NCI-H1436 treated with DMSO at 0.1 percent for 48 hours (cell line): ENCODE measurements at places on chromosomes 5 and 9.

GRCh38 chr9:14365670-14366069 lies 51.7 kb upstream of the NFIB start:
- DNase-seq, result no peak

DNA sequence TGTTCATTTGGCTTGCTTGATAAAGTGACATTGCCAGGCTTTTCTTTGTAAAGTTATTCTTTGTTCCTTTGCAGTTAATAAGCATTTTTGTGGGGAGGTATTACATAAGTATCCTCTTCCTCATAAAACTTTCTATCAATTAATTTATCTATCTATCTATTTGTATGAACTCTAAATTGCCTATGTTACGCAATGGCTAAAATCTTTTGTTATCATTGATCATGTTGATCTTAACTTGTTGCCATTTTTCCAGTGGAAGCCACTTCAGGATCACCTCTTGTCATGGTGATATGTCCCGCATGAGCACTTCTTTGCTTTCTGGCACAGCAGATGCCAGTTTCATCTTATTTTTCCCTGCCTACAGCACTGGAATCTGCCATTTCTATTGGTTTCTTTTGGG lies 436.7 kb upstream of the KIF2A start:
- DNase-seq, result no peak

DNA sequence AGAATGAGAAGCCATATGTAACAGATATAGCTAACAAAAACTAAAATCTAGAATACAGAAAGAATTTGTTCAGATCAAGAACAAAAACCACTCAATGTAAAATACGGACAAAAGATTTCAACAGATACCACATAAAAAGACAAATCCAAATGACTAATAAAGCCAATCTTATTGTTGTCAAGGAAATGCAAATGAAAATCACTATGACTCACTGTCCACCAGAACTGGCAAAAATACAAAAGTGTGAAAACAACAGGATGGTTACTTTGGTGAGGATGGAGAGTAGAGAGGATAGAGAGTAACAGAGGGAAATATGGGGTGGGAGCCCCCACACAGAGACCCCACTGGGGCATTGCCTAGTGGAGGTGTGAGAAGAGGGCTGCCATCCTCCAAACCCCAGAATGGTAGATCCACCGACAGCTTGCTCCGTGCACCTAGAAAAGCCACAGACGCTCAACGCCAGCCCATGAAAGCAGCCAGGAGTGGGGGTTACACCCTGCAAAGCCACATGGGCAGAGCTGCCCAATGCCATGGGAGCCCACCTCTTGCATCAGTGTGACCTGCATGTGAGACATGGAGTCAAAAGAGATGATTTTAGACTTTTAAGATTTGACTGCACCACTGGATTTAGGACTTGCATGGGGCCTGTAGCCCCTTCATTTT lies 15.2 kb upstream of the RHOBTB3 start:
- no peak for DNase-seq

DNA sequence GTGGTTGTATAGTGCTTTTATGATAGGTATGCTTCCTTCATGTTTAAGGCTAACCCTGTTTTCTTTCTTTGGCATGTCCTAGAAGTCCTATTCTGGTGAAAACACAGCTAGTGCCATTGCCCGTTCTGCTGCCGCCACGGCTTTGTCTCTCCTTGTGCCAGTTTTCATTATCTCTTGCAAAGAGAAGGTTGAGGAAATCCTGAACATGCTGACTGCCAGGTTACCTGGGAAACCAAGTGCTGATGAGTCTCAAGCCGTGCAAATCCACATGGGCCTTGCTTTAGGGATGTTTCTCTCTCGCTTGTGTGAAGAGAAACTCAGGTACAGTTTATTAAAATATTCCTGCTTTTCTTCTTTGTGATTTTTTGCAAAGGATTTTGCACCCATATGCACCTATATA lies 102.2 kb downstream of the HACD4 start:
- DNase-seq, result no peak

DNA sequence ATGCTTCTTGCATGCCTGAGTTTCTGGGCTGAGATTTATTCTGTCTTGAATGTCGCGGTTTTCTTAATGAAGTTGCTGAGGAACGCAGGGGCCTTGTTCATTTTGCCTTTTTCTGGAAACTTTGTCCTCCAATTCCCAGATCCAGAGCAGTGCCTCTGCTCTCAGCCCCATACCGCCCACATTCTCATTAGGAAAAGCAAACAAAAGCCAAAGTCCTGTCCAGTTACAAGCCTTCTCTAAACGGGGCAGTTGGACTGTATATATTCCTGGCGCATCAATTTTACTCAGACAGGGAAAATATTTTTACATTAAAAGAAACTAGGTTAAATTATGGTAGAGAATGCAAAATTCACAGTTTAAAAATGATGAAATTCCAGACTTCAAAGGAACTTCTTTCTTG lies 1.2 kb upstream of the PSAT1 start:
- DNase-seq, result no peak

DNA sequence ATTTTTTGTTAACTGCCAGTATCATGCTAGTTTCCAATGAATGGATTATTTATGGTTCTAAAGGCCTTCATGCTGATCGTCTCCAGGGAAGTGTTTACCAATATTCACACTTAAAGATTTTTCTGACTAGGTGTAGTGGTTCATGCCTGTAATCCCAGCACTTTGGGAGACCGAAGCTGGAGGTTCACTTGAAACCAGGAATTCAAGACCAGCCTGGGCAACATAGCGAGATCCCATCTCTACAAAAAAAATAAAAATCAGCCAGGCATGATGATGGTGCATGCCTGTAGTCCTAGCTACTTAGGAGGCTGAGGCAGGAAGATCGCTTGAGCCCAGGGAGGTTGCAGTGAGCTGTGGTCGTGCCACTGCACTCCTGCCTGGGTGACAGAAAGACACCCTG lies 43.5 kb downstream of the FAM13B start:
- no peak for DNase-seq

- DNase-seq, result no peak
Measured at GRCh38 chr5:148909766-148910165, 83.4 kb downstream of the ADRB2 start.

GRCh38 chr5:125262782-125263181 lies 516.3 kb upstream of the ZNF608 start:
- no peak for DNase-seq

DNA sequence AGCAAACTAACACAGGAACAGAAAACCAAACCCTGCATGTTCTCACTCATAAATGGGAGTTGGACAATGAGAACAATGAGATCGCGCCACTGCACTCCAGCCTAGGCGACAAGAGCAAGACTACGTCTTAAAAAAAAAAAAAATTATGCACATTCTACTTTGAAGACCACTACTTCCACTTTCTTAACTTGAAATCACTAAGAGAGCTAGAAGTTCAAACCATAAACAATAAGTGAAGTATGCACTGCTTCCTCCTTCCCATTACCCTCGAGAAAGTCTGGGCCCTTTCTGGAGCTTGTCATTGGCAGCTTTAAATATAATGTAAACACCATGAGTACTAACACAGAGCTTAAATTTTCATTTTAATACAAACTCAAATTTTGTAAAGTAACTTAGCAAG lies 94.9 kb downstream of the TLE1 start:
- DNase-seq, result no peak

DNA sequence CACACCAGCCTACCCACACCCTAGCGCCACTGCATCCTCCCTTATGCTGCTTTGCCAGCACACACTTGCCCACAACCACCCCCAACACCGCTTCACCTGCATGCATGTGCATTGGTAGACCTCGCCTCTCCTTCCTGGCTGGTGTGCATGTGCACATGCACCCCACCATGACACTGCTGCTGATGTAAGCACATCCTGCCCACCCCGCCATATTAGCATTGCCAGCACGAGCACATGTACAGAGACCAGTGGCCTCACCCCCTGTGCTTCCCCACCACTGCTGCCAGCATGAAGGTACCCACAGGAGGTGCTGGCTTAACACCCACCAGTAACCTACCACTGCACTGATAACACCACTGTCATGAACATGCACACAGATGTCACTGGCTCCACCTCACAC lies 218.2 kb downstream of the SLCO4C1 start:
- no peak for DNase-seq

- DNase-seq, result no peak
Measured at GRCh38 chr5:15366676-15367391, 133.1 kb upstream of the FBXL7 start.

- DNase-seq, result no peak
Measured at GRCh38 chr5:137792303-137792702, 38.1 kb upstream of the HNRNPA0 start.

- no peak for DNase-seq
Measured at GRCh38 chr5:850511-851006, at the start of gene ZDHHC11. Gene ZDHHC11 (minus strand): TSS chr5:850986. CDS start chr5:850602, 384 bp downstream.

GRCh38 chr9:122033775-122034373 lies 59.2 kb downstream of the TTLL11 start:
- no peak for DNase-seq

DNA sequence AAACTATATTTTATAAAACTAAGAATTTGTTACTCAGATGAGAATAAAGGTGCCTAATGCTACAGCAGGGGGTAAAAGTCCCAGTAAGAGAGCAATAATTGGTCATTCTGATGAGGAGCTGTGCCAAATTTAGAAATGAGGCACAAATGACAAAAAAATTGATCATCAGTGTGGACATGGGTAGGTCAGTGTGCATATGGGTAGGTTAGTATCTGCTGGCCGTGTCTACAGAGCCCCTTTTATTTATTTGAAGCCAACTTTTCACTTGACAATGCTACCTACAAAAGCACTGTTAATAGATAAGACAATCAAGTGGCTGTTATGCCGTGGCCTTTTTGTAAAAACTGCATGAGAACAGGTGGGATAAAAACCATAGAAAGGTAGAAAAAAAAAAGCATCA lies 454.6 kb downstream of the RAB3C start:
- no peak for DNase-seq

- DNase-seq, result no peak
Measured at GRCh38 chr5:91938441-91938840, 555.3 kb upstream of the ARRDC3 start.

- no peak for DNase-seq
Measured at GRCh38 chr5:111422245-111422644, 90.1 kb downstream of the STARD4 start.

DNA sequence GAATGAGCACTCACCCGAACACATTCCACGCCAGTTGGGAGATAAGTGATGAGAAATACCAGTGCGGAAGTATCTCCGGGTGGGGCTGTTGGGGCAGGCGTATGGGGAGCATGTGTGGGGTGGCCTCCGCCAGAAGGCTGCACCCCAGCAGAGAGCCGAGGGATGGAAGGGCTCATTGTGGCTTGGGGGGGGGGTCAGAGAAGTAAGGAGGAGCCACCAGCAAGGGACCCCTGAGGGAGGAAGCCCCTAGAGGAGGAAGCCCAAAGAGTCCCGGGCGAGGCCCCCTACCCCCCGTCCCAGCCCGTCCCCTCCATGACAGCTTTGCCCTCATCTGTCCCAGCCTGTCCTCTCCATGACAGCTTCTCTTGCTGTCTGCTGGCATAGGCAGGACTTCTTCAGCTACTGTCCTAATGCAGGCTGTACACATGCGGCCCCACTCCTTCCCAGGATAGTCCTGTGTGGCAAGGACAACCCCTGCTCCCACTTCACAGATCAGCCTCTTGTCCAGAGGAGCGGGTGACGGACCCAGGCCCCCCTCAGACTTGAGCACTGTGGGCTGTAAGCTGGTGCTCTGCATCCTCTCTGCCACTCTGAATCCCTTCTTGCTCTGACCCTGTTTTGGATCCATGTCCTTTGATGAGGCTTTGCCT lies 239.6 kb downstream of the CACNA1B start:
- no peak for DNase-seq

DNA sequence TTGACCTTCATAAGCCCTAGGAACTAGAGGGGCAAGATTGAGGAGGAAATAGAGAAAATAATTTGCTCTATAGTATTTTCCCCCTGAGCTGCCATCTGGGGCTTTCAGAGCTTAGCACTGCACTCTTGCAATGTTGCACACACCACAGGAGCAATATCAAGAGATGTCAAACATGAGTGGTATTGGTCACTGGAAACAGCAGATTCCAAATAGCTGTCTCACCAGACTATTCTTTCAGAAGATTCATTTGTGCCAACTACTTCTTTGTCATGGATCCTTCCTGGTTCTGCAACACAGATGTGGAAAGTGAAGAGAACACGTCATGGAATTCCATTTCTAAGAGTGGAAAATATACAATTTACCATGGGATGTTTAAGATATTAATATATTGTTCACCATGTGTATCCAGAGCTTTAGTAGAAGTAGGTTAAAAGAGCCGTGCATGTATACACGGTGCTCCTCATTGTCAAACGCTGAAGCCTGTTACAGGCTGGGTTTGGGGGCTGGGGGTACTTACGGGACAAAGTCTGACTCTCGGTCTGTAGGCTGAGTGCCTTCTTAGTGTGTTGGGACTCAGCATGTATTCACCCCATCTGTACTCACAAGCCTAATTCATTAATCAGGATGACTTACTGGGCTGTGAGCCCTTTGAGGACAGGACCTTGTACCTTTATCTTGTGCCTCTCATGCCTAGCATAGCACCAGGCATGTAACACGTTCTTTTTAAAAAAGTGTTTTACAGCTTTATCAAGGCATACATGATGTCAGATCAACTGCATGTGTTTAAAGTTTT lies 31.4 kb upstream of the GDNF start:
- no peak for DNase-seq

DNA sequence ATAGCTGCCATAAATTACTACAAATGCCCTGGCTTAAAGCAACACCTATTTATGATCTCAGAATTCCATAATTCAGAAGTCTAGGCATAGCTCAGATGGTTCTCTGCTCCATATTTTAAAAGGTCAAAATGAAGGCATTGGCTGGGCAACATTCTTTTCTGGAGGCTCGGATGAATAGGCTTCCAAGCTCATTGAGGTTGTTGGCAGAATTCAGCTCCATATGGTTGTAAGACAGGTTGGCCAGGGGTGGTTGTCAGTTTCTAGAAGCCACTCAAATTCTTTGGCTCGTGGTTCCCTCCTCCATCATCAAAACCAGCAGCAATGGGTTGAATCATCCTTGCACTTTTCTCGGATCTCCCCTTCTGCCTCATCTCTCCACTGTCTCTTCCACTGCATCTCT lies 49.4 kb downstream of the TGFBR1 start:
- no peak for DNase-seq

- DNase-seq, result no peak
Measured at GRCh38 chr5:31921852-31922305, 252.2 kb downstream of the GOLPH3 start.

- no peak for DNase-seq
Measured at GRCh38 chr5:40796487-40796889, 1.7 kb downstream of the PRKAA1 start.

GRCh38 chr5:177309351-177310191 lies 2.1 kb downstream of the MXD3 start:
- DNase-seq, result no peak

- DNase-seq, result no peak
Measured at GRCh38 chr9:21996858-21997257, 2.3 kb downstream of the CDKN2B-AS1 start.

GRCh38 chr9:19298436-19299000 lies 68.0 kb downstream of the DENND4C start:
- no peak for DNase-seq

GRCh38 chr9:125493881-125494652 lies 212.9 kb downstream of the MAPKAP1 start:
- no peak for DNase-seq

DNA sequence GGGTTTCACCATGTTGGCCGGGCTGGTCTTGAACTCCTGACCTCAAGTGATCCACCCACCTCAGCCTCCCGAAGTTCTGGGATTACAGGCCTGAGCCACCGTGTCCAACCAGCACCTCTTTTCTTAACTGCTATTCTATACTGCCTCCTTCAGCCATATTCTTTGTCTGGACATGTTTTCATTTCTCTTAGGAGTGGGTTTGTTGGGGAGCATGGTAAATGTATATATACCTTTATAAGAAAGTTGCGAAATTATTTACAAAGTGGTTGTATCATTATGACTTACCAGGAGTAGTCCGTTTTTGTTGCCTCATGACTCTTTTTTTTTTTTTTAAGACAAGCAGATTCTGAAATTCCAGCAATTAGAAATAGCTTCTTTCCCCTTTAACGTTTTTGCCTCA lies 38.7 kb downstream of the CDC42SE2 start:
- DNase-seq, result no peak
